ENCODE measurements at places on chromosomes 3 and 15. TPM values are rescaled to one million over a fixed set of nuclear protein-coding genes. Genes with fewer than 3 reads are reported as not detected.

Gene CCR9
- total RNA-seq = not detected

Gene KLHL40
- not detected for total RNA-seq

Gene VEPH1
- not detected for total RNA-seq

Gene UBAP1L
- total RNA-seq = 6.3 TPM

Gene FBXW12
- not detected for total RNA-seq

Gene OR5H14
- not detected for total RNA-seq

Gene ROBO1
- total RNA-seq = 6.7 TPM

- no peak for DNase-seq
Observed at GRCh38 chr15:63379492-63380150, 2.0 kb downstream of the CA12 start.

GRCh38 chr3:29186131-29186599, 94.7 kb upstream of the RBMS3 start:
- no peak for DNase-seq

DNA sequence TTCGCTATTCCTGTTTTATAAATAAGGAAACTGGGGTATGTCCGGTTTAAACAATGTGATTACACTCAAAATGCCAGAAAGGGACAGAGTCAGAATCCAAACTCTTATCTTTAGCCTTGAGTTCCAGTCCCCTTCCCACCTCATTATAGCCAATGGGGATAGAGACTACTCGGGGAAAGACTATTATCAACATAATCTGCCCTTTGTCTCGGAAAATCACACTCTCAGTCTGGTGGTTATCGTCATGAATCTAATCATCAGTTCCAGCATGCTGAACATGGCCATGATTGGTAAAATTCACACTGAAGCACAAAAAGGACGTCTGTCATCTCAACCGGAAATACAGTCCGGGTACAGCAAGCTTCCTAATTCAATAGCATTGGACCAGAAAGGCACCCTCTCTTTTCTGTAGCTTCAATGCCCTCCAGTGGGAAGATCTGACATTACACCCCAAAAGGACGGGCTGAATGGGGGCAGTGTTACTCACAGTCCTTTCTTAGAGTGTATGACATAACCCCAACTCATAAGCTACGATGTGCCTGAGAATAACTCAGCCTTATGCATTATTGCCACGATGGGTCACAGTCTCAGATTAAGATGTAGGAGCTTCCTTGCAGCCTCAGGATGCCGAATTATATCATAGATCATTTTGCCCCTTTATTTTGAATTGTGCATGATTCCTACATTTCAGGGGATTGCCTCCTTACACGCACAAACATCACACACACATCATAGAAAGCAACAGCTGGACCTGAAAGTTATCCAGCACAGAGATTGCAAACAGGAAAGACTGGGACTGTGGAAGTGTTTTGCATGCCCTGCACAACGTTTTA, 390.4 kb upstream of the LMCD1 start:
- peak; percentile 67 for DNase-seq

DNA sequence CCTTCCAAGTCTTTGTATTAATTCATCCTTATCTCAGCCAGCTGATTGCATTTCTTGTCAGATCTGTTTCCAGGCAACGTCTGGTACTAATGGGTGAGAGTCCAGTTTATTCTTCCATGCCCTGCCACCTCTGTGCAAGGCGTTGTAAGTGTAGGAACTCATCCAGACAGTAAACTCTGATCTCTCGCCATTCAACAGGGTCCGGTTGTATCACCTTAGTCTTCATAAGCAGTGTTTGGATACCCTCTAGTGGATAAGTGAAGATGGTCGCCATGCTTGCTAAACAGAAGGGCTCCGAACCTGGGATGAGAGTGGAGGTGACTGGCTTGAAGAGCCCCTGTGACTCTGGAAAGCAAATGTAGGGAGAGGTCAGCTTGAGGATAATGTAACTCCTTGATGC, 51.6 kb upstream of the CMTM7 start:
- DNase-seq = peak; percentile 27

GRCh38 chr3:16499351-16499750, 14.1 kb downstream of the RFTN1 start:
- no peak for DNase-seq

DNA sequence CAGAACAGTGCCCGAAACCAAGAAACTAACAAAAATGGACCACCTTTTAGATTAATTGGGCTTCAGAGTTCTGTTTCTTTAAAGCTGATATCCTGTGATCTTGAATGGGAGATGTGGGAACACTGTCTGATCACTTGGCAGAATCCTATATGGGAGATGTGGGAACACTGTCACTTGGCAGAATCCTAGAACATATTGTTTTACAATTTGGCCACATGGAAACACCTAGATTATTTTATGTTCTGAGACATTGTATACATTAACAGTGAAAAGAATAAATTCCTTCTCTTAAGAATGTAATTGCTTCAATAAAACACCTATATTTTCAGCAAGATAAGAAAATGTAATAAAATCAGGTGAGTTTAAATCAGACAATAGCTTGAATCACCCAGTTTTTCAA, 30.3 kb upstream of the PLSCR2 start:
- DNase-seq = no peak

DNA sequence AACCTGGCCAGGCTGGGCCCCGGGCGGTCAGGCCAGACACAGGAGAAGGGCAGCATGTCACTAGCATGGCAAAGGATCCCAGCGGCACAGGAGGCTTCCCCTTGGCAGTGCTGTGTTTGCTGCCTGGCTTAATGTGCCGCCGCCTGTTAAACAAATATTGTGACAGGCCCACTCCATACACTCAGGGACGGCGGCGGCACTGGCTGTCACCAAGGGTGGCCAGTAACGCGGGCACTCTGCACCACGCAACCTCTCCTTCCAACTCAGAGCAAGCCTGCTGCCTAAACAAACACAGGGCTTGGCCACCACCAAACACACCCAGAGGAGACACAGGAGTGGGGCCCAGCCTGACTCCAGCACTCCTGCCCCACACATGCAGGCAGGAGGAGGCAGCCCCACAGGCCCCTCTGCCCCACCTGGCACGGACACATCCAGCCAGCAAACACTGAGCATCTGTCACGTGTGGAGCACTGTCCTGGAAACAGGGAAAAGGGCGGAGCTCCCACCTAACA, 48.0 kb downstream of the TPRA1 start:
- no peak for DNase-seq

GRCh38 chr15:94375997-94376396, 144.6 kb downstream of the MCTP2 start:
- no peak for DNase-seq

DNA sequence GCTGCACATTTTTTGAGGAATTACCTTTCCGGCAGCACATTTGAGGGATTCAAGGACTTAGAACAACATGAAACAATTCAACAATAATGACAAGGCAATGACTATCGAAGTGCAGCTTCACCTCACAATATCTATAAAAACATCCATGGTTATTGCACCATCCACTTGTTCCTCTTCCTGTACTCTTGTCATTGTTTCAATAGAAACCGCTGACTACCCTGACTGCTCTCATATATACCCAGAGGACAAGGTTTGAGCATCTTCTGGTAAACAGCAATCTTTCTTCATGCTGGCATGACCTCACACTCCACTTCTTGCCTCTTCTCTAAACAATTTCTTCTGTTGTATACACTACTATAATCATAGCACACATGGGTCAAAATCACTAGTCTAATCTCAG, 864.9 kb downstream of the FHIT start:
- no peak for DNase-seq

DNA sequence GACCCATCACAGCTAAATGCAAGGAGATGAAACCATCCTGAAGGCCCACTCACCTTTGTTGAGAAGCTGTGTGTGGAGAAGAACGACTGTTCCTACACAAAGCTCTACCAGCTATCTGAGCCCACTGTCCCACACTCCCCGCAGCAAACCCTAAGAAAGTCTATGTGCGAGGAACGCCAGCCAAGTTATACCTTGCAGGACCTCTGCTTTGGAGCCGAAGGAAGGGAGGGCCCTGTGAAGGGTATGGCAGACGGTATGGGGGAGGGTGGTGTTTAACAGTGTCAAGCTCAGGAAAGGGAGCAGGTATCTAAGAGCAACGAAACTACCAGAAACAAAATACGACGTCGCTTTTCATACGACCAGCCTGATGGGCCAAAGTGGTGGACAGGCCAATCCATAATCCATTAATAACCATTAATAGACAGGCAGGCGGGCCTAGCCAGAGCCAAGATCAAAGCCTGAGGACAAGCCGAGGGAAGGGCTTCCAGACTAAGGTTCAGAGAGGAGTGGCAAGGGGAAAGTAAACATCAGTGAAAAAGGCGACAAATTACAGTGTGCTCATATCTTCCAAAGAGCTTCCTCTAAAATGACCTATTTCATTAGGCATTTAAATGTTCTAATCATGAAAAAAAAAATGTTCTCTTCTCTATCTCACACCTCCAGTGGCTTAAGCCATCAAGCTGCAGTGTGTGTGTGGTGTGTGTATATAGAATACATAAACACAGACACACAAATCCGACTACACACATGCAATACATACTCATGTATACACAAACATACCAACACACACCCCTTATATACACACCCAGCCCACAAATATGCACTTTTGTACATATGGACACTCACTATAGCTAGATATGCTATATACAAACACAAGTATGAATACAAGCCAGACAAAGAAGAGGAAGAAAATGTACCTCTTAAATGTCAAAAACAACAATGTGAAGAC, 43.9 kb downstream of the PTPN23 start:
- DNase-seq = no peak

GRCh38 chr3:126339466-126339865, 17.7 kb downstream of the KLF15 start:
- no peak for DNase-seq

DNA sequence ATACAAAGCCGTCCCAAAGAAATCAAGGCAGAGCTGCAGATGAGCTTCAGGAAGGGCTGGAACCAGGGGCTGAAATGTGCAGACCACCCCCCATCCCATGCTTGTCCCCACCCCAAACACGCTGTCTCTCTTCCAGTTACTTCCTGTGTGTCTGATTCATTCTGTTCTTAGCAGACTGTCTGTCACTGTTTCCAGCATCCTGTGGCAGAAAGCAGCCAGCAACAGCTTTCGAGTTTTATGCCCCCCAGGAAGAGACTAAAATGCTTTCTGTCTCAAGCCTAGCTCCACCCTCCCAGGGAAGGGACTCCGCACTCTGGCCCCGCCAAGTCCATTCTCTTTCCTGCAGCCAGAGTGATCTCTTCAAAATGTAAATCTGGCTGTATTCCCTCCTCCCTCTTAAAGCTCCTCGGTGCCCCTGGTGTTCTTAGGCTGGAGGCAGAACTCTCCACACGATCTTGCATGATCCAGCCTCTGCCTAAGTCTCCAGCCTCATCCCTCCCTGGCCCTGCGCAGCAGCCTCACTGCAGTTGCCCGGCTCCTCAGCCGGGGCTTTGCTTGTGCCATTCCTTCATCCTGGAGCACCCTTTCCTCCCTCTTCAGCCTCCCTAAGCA, 41.5 kb downstream of the HRH1 start:
- DNase-seq = peak; percentile 39

DNA sequence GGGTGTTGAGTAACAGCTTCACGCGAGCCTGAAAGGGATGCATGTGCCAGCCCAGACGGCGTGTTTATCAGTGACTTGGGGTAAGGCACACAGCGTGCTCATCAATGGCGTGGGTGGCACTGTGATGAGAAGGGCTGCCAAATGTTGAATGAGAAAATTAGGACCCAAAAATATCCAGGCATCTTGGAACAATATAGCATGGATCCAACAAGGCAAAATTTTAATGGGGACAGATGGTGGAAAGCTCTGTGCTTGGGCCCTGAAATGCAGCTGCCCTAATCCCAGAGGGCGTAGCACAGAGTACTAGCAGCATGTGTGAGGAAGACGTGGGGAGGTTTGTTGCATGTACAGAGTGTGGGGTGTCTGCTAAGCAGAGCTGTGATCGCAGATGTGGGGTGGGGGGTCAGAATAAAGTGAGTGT, 48.9 kb downstream of the SSUH2 start:
- DNase-seq = no peak

DNA sequence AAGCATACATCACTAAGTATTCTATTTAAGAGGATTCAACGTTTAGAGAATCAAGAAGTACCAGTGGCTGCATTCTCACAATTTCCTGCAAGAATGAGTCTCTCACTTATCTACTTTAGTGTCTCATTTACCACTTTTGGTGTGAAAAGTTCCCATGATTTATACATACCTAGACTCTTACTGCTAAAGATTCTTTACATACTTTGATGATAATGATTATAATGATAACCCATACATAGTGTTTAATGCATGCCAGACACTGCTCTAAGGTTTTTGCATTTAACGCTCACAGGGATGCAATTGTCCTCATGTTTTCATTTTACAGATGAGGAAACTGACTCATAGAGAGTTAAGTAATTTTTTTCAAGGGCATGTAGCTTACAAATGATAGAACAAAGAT, 133.6 kb downstream of the TMEM108 start:
- DNase-seq = no peak

GRCh38 chr3:96294143-96294542, 520.3 kb upstream of the EPHA6 start:
- DNase-seq = no peak

GRCh38 chr3:125300416-125300815, 74.7 kb downstream of the ZNF148 start:
- no peak for DNase-seq

- DNase-seq = peak; percentile 52
Observed at GRCh38 chr3:4722103-4722502, 229.0 kb downstream of the ITPR1 start.

DNA sequence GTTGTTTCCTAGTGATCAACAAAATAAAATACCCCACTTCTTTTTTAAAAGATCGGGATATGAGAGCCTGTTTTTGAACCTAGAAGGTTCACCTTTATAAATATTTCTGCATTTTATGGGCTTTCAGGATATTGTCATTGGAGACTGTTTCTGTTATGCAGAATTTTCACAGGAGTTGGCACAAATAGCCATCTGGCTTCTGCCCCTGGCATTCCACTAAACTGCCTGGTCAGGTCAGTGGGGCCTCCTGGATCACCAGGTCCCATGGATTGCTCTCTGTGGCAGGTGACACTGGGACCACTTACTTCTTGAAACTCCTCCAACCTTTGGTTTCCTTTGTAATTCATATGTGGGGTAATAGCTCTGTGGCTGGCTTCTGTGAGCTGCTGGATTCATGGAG, 25.5 kb upstream of the POLR2M start:
- DNase-seq = no peak

DNA sequence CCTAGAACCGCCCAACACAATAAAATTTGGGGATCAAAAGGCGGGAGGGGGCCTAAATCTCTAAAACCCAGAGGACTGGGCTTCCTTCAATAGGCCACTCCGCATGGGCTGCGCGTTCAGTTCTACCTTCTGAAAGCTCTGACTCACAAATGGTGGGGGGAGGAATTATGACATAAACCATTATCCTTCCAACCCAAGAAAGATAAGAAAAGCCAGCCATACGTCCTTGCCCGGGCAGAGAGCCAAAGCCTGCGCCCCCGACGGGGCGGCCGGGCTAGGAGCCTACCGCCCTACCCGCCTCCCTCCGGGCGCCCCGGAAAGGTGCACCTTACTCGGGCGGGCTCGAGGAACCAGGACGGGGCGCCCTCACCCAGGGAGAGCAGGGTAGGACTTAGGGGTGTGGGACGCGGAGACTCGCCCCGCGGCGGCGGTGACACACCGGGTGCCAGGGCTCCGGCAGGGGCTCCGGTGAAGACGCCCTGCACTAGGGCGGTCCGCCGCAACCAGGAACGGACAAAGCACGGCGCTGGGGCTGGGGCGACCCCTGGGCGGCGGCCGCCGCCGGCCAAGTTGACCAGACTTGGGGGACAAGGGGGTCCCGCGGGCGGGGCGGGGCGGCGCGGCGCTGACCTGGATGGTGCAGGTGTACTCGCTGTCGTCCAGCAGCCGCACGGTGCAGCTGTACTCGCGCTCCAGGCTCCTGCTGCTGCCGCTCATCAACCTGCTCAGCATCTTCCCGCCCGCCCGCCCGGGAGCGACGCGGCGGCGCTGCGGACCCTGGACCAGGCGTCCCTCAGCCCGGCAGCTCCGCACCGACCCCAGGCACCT, 534 bp downstream of the FRMD5 start:
- peak; percentile 62 for DNase-seq

Measured in activated T-cell treated with anti-CD3 and anti-CD28 coated beads, Interleukin-2, amount 50 U/mL, for 72 hours (primary cell).